ENCODE measurements at places on chromosomes 3 and 15.

DNA sequence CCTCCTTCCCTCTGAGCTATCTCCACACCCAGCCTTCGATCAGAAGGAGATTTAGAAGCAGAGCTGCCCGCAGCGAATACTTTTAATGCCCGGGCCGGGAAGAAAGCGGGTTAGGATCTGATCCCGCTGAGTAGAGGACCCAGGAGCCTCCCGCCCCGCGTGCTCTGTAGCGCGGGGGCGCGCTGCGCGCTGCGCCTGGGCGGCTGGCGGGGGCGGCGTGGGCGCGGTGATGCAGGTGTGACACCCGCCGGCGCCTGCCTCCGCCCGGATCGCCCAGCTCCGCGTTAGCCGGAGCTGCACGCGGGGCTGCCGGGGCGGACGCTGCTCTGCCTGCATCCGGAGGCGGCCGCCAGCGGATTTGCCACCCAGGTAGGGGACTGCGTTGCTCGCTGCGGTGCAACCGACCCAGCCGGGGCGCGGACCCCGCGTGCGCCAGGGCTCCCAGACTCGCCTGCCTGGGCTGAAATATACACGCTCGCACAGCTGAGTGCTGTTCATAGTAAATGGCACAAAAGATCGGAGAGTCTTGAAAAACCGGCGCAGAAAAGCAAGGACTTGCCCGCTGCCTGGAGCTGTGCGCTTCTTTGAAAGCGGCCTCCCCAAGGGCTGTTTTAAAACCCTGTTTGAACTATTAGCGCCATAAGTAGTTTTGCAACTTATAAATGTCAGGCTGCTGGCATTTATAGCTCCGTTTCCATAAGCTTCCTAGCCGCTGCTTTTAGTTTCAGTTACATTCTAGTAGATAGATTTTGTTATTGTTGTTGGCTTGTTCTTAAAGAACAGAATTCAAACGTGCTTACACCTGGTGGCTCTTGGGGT is at the start of gene SV2B:
SV2B (plus strand) TSS at position 263 of the 819 bp plus-strand sequence. CDS start 126,007 bp downstream, outside the sequence.
- peak; percentile 25 for DNase-seq

- DNase-seq: peak; percentile 50
These were observed 3.2 kb upstream of the SIN3A start for GRCh38 chr15:75454471-75455378.

- no peak for DNase-seq
These were observed 19.2 kb downstream of the SNX33 start for GRCh38 chr15:75666823-75667501.

GRCh38 chr3:171401432-171401831 is 58.8 kb downstream of the TNIK start:
- no peak for DNase-seq

- DNase-seq: no peak
These were observed 22.2 kb downstream of the TMEM212 start for GRCh38 chr3:171865191-171865865.

GRCh38 chr3:144957398-144958101 is 985.9 kb downstream of the DIPK2A start:
- no peak for DNase-seq

GRCh38 chr15:29945943-29946596 is 123.8 kb upstream of the TJP1 start:
- DNase-seq: no peak
